ENCODE measurements at places on chromosomes 2 and 18. TPM values are rescaled to one million over a fixed set of nuclear protein-coding genes. Genes with fewer than 3 reads are reported as not detected.

GRCh38 chr2:181241366-181241765 lies 215.8 kb upstream of the ITGA4 start:
- no peak for DNase-seq

C18orf54 gene
- total RNA-seq: 1.8 TPM

- no peak for DNase-seq
These were observed 3.3 kb upstream of the ACADL start for GRCh38 chr2:210228586-210228985.

GRCh38 chr18:44815108-44815507 lies 134.4 kb downstream of the SETBP1 start:
- no peak for DNase-seq

- peak; percentile 98 for DNase-seq
These were observed 3.2 kb downstream of the TEKT4 start for GRCh38 chr2:94874277-94874997.

DNA sequence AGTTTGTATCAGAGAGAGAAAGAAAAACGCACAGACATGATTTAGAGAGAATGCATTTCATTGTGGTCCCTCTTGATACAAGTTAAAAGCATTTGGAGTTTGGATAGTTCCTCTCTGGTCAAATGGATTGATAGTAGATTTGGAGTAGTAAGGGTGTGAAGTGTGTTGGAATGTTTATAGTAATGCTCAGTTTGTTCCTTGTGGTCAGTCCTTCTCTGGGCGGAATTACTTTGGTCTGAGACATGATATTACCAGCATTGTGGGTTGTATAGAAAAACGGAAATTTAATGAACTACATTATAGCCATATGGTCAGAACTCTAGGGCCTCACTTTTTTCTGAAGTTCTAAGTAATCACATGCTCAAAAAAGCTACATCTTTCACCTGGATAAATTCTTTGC lies 178.9 kb downstream of the AGAP1 start:
- no peak for DNase-seq

CTIF gene
- 65.9 TPM for total RNA-seq

DNA sequence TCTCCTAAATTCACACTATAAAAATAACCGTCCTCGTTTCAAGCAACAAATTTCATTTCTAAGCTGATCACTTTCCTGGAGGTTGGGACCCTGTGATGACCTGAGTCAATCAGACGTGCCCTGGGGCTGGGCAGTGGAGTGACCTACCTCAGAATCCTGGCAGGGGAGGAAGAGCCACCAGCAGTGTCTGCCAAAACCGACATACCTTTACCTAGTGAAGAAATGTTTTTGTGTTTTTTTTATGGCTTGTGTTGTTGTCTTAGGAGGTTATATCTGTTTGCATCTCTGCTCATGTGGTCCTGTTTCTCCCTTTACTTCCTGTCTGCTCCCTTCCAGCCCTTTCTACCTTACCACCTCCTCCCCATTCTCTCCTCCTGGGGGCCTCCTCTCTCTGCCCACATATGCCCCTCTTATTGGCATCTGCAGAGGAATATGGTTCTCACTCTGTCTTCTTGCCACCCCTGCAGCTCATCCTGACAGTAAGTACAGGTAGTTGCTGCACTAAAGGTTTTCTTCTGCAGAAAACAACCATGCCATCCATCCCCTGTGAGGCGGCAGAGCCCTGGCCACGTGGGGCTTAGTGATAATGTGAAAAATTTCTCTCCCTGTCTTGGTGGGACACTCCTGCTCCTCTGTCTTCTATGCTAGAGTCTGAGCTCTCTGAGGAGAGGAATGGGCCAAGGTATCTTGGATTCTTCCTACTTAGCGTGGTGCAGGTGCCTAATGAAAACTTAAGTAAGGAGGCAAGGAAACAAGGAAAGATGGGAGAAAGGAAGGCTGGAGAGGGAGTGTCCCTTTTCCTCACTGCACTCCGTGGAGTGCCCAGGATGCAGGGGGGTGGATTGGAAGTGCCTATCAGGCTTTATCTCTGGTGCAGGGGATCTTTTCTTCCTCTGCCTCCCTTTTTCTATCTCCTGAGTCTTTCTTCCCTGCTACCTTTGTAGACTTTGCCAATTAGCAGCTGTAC lies 15.4 kb downstream of the ACOXL start:
- no peak for DNase-seq

GRCh38 chr2:136356125-136357006 lies 238.4 kb upstream of the CXCR4 start:
- DNase-seq: no peak

ERICH2 gene
- total RNA-seq: not detected

DNA sequence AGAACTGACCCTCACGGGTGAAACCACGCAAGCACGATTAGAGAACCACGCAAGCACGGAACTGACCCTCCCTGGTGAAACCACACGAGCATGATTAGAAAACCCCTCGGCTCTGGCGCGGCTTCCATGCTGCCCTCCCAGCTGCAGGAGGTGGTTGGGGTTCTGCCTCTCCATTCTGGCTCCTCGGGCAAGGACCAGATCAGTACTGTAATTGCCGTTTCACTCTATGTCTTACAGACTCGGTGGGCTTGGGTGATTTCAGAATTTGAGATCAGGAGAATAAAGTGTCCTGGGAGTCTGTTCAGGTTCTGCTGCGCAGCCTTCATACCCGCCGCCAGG lies 58.3 kb upstream of the KCNG2 start:
- DNase-seq: peak; percentile 27

ITGAV gene
- 311 TPM for total RNA-seq

NYAP2 gene
- total RNA-seq: under 0.01 TPM

- no peak for DNase-seq
These were observed 246.9 kb downstream of the IRS1 start for GRCh38 chr2:226552571-226553285.

CRYBA2 gene
- not detected for total RNA-seq

GRCh38 chr2:17617516-17617915 lies 77.0 kb downstream of the VSNL1 start:
- DNase-seq: no peak

KLHL30 gene
- under 0.01 TPM for total RNA-seq

DNA sequence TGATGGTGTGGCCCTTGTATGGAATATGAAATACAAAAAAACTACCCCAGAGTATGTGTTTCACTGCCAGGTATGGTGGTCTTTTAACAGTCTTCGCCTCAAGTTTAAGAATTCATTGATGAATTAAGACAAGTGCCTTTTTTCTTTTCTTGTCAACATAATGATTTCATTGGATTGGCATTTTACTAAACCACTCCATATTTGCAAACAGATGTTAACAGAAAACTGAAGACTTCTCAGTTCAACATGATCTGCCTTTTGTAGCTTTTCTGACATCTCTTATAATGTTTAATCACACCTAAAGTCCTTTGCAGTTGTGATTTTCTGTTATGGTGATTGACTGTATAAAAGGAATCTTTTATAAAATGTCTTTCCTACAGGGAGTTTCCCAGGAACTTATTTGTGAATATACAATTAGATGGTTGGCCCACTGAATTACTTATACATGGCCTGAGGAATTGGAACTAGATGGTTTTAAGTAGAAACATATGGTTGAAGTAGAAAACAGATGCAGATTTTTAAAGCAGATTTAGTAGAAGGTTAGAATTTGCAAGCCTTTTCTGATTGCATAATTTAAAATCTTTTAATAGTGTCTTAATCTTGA lies 39.7 kb downstream of the DYNC1I2 start:
- no peak for DNase-seq

DNA sequence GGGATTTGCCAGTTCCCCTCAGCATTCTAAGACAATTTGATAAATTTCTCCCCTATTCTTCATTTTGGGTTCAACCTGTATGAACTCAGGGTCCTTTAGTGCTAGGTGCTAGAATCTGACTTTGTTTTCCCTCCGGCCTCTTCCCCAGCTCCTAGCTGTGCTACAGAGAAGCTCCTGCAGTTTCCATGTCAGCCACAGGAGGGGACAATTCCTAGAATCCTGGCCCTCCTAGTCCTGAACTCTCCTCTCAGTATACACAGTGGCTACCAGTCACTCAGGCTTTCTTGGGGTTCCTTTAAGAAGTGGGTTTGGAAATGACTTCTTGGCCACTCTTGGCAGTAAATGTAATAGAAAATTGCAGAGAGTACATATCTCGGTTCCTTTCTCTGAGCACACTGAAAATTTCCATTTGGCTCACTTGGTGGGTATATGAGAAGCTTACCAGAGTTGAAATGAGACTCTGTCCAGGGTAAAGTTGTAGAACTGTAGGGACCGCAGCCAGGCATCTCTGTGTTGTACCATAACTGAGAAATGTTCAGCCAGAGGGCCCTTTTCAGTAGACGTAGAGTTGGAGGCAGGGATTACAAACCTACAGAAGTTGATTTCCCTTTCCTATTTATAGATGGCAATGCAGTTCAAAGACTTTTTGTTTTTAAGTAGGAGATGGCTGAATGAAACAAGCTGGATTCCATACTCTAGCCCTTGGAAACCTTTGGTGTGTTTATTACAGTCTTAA lies 5.0 kb upstream of the CHST10 start:
- DNase-seq: peak; percentile 96

KANSL1L gene
- total RNA-seq: 38.0 TPM

MYO3B gene
- 0.36 TPM for total RNA-seq

- peak; percentile 96 for DNase-seq
These were observed 145.9 kb downstream of the ZNF516 start for GRCh38 chr18:76349067-76349715.

GRCh38 chr2:126668254-126668653 lies 12.3 kb downstream of the GYPC start:
- no peak for DNase-seq

DNA sequence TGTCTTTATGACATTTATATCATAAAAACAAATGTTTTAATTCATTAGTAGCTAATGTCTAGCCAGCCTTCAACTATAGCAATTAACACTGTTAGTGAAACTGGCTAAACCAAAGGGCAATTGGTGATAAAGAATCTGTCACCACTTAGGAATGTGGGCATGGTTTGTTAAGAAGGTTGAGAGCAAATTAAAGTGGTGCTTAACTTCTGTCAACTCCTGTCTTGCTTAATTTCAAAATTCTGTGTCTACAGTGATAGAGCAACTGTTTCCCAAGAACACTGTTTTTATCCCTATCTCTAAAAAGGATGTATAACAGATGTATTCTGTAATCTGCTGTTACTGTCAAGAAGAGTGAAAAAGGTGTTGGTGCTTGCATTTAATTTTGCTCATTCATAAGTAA lies 36.5 kb downstream of the CFAP36 start:
- DNase-seq: no peak

ONECUT2 gene
- under 0.01 TPM for total RNA-seq

GKN1 gene
- total RNA-seq: 0.29 TPM

GALNT5 gene
- total RNA-seq: 75.7 TPM

OSR1 gene
- 15.2 TPM for total RNA-seq

DNA sequence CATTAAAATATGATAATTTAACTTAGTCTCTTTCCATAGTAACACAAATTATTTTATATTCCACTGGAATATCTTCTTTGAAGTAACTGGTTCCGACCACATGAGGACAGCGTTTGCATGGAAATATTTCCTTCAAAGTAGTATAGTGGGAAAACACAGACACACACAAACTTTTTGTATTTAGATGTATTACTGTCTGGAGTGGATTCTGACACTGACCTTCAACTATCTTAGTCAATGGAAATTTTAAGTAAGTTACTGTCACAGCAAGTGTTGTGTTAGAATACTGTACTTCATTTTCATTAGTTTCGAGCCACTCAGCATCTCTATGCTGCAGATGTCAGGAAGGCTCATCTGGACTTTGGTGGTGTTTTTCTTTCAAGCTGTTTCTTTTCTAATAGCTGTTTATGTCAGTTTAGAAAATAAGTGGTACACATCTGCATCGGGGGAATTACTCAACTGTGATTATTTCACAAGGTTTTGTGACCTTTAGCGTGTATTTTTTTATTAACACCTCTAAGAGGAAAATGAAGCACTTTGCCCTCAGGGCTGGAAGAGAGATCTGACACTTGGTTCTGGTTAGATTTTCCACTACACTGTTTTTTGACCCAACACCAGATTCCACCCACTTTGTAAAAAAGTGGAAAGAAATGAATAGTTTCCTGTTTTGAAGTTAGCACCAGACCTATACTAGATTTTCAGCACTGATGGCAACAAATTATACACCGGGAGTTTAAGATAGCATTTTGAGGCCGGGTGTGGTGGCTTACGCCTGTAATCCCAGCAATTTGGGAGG lies 18.9 kb upstream of the THOC1 start:
- no peak for DNase-seq

GRCh38 chr18:49656073-49656692 lies 94.3 kb downstream of the LIPG start:
- no peak for DNase-seq

GALR1 gene
- not detected for total RNA-seq

DSG4 gene
- not detected for total RNA-seq

DNA sequence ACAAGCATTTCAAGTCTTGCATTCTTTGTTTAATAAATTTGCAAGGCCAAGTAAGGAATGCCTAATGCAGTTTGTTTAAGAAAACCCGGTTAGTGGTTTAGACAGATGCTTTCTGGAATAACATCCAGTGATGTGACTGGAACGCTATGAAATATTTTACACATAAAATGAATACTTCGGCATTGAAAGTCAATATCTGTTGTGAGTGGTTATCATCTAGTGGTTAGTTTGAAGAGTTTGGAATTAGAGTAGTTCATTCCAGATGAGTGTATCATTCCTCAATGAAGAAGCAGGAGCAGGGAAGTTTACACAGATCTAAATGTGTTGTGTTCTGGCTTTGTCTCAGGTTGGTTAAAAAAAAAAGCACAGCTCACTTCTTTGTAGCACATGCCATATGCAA lies 608.0 kb upstream of the PIK3C3 start:
- no peak for DNase-seq

DNA sequence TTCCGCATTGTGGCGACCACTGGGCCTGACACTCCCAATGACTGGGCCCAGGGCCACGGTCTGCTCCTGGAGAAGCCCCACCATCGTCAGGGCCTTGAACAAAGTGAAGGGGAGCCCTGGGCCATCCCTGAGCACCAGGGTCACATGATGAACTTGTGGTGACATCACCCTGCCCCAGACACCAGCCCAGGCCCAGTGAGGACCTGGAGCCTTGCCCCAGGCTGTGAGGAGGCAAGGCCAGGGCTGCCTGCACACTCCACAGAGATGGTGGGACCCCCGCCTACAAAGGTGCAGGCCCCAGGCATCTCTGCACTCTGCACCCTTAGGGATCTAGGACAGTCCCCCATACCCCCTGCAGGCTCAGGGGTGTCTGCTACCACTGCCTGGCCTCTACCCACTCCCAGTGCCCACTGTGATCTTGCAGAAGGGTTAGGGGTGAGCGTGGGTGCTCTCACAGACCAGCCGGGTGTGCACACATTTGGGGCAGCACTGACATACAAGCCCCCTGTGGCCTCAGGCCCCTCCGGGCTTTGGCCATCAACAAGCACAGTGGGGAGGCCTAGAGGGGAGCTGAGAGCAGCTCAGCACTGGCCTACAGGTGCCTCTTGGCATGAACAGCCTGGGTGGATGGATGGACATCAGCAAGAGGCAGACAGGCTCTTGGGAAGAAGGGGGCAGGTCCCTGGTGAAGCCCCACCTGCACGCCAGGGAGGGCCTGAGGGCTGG lies 624.0 kb upstream of the LRRTM4 start:
- peak; percentile 14 for DNase-seq
